Left renal cortex interstitium (tissue), 4 donors: ENCODE measurements at places on chromosomes 3 and 15. TPM values are rescaled to one million over a fixed set of nuclear protein-coding genes. Genes with fewer than 3 reads are reported as not detected.

DNA sequence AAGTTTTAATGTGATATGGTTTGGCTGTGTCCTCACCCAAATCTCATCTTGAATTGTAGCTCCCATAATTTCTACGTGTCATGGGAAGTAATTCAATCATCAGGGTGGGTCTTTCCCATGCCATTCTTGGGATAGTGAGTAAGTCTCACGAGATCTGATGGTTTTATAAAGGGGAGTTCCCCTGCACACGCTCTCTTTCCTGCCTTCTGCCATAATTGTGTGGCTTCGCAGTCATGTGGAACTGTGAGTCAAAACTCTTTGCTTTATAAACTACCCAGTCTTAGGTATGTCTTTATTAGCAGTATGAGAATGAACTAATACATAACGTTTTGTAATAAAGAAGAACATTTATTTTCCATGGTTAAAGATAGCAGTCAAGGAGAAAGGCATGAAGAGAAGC is 39.2 kb upstream of the GOLIM4 start:
- DNase-seq = no peak

- no peak for DNase-seq
Observed at GRCh38 chr15:91783008-91783407, 70.5 kb upstream of the SLCO3A1 start.

SAMD7 gene
- not detected for polyA plus RNA-seq

DNA sequence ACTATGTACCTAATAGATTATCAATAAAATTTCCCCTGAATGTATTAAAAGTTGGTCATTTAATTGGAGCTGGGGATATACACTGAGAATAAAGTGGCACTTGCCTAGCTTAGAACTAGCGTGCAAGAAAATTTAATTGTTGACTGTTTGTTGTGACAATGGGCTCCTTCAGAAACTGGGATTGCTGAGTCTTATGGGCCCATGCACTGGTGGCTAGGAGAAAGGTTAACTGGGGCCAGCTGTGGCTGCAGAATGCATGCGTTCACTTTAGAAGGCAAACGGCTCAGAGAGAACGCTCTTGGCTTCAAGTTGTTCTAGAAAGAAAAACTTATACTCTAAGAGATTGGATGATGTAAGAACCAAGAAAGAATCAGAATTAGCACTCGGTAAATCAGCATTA is 18.7 kb upstream of the LPP start:
- no peak for DNase-seq

SH2D7 gene
- 0.81 TPM for polyA plus RNA-seq

ZIC1 gene
- not detected for polyA plus RNA-seq

LEKR1 gene
- 1.9 TPM for polyA plus RNA-seq

DNA sequence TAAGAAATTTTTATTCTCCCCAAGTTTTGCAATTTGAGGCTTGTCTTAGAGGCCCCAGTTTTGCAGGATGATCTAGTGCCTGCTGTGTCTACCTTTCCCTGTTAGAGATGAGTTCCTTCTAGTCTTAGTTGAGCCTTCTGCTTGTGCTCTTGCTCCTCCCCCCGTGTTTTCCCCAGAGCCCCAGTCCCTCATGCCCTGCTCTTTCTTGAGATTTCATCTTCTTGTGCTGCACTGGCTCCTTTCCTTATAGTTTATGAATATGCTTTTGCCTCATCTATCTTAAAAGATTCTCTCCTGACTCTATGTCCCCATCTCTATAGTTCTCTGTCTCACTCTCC is 4.7 kb downstream of the GAP43 start:
- no peak for DNase-seq

DNA sequence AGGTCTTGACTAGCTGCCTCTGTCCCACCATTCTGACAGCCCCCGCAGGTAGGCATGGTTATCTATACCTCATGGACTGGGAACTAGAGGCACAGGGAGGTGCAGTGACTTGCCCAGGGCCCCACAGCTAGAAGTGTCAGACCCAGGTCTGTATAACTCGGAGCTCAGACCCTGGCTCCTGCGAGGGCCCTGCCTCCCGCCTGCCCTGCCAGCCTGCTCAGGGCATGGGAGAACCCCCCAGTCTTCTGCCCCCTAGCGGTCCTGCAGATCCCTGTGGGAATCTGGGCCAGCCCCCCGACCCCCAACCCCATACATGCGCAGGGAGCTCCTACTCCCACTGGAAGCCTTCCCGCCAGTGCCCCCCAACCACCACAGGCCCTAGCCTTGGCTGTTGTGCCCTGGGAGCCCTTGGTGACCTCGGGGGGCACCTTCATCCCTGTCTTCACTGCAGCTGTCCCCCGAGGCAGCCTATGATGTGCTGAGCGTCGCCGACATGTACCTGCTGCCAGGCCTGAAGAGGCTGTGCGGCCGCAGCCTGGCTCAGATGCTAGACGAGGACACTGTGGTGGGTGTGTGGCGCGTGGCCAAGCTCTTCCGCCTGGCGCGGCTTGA is 6.9 kb downstream of the ABTB1 start:
- no peak for DNase-seq

- no peak for DNase-seq
Observed at GRCh38 chr15:51203797-51204196, 109.1 kb upstream of the TNFAIP8L3 start.

- DNase-seq = no peak
Observed at GRCh38 chr3:133962849-133963248, 66.9 kb downstream of the SLCO2A1 start.

DNA sequence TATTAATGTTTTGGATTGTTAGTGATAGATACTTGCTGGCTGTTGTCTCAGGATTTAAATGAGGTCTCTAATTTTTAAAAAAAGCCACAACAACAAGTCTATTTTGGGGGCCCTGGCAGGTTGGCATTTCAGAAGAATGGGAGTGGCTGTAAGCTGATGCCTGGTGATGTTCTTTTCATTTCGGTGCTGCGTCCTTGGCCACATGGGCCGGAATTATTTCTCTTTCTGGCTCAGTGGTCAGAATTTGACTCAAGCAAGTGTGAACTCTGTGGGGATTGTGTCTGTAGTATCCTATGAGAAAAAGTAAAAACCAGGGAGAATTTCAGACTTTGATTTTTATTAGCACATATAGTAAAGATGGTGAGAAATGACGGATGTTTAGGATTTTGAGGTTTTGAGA is 203.0 kb downstream of the AKAP13 start:
- no peak for DNase-seq

GRCh38 chr3:70726096-70726938 is 413.9 kb upstream of the MDFIC2 start:
- DNase-seq = no peak

ACAN gene
- 5.2 TPM for polyA plus RNA-seq

DNA sequence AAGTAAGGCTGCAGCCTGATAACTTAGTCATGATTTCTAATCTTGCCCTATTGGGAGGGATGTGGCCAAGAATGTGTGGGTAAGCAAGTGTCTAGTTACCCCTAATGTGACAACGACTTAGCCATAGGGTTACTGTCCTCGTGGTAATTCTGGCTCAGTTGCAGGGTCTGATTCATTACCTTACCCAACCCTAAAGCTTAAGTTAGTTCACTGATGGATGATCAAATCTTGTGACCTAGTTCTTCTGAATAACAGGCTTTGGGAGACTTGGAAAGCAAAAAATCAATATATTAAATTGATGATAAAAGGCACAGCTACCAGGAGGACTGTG is 1.6 kb upstream of the INTS14 start:
- no peak for DNase-seq

CRYGS gene
- polyA plus RNA-seq = 3.9 TPM

GRCh38 chr3:87836026-87836425 is 222.8 kb downstream of the CGGBP1 start:
- no peak for DNase-seq

DNA sequence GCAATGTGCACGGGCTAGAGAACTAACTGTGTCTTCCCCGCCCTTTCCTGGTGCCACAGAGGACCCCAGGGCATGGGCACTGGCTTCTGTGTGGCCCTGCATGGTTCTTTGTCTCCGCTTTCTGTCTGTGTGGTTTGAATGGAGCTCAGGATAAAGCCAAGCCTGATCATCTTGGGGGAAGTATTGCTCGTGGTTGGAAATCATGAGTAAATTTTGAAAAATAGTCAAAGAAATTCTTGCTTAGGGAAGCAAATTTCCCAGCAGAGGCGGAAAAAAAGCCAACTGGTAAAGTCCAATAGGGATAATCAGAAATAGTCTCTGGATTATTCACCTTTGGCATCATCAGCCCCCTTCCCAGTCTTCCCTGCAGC is 55.4 kb downstream of the MAGEF1 start:
- no peak for DNase-seq

GRCh38 chr3:129938140-129938930 is 36.2 kb upstream of the TRH start:
- DNase-seq = no peak

UBP1 gene
- 98.3 TPM for polyA plus RNA-seq

DHX36 gene
- 89.8 TPM for polyA plus RNA-seq

GCHFR gene
- 50.0 TPM for polyA plus RNA-seq

CYP19A1 gene
- not detected for polyA plus RNA-seq

DNA sequence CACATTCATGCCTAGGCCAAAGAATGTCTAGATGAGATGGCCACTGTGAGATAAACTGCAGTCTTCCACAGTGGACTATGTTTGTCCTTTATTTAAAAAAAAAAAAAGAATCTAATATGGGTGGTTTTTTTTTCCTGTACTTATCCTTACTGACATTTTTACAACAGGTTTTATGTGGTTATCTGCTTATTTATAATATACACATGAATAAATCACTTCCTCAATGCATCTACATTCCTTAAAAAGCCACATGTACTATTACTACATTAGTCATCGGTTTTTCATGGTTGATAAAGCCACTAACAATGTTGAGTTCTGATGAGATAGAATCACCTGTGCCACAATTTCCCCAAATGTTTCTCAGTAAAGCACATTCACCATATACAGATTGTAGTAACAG is 341.3 kb upstream of the THBS1 start:
- DNase-seq = no peak

MGLL gene
- 27.5 TPM for polyA plus RNA-seq

GRCh38 chr15:69059557-69059943 is 45.1 kb downstream of the NOX5 start:
- DNase-seq = no peak

GRCh38 chr3:132804498-132804897 is 82.3 kb upstream of the NPHP3 start:
- DNase-seq = no peak

CPNE9 gene
- not detected for polyA plus RNA-seq

- DNase-seq = no peak
Observed at GRCh38 chr15:69593981-69594966, 141.7 kb downstream of the RPLP1 start.

ADAMTS17 gene
- 2.3 TPM for polyA plus RNA-seq

ETV5 gene
- 25.7 TPM for polyA plus RNA-seq

GRCh38 chr15:77415450-77416147 is 4.3 kb downstream of the PEAK1 start:
- DNase-seq = no peak

C3orf80 gene
- 0.62 TPM for polyA plus RNA-seq

- DNase-seq = no peak
Observed at GRCh38 chr3:143060906-143061305, 58.7 kb upstream of the CHST2 start.

DNA sequence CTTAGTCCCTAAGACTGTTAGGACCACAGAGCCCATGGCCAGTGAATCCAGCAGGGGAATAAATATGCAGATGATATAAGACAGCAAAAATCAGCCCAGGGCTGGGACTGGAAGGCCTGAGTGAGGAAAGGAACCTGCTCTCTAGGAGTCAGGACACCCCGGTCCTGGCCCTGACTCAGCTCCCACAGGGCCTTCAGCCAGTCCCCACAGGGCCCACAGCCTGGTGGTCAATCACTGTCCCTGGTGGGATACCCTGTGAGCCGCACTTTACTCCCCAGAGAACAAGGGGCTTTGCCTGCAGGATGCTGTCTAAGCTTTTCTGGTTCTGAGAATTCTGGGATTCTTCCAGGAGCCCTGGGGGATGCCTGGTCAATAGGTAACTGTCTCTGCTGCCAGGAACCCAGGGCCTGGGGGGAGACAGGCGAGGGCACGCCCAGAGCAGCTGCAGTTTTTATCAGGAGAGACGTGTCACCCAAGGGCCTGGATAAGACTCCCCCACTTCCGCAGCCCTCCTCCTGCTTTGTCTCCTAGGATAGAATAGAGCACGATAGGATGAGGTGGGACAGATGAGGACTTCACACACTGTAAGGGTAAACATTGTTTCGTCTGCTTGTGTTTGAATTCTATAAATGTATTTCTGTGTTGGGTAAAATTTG is 49.5 kb upstream of the MCF2L2 start:
- DNase-seq = no peak

DNA sequence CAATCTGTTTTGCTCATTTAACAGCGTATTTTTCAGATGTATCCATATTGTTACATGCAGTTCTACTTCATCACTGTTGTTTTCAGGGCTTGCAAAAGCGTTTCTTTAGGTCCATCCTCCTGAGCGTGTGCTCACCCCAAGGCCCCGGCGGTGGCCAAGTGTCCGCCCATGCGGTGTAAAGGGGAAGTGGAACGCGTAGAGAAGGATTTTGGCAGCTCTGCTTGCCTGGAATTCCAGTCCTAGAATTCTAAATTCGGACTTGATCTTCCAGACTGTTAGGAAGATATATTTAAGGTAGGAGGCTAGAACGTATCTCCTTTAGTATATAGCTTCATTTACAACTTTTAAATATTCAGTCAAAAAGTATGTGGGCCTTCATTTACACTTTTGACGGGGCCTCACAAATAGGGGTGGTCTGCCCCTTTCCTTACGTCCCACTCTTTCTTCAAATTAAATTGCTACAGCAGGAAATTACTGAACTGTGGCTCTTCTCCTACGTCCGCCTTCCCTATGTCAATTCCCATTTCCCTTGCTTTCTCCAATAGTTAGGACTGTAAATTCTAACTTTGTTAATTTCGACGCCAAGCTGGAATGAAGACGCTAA is 609 bp upstream of the TBC1D23 start:
- DNase-seq = no peak

KLHL40 gene
- polyA plus RNA-seq = not detected

POPDC2 gene
- polyA plus RNA-seq = 6.0 TPM
